Glomerular endothelial cell (primary cell): ENCODE measurements at places on chromosomes 2 and 18. TPM values are rescaled to one million over a fixed set of nuclear protein-coding genes. Genes with fewer than 3 reads are reported as not detected.

DNA sequence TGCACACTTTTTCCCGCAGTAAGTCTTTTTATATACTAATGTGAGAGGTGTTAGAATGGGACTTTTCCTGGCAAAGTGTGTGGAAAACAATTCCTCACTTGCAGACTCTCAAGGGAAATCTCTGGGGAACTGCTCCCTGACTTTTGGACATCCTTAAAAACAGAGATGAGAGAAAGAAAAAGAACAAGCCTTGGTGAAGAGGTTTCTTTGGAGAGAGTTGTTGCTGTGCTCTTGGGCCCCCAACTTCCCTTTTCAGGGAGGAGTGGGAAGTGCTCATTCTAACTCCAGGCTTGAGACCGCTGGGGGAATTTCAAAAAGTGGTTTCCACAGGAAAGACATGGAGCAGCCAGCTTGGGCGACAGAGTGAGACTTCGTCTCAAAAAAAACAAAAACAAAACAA lies 142.6 kb upstream of the SPRED2 start:
- DNase-seq: no peak

DNA sequence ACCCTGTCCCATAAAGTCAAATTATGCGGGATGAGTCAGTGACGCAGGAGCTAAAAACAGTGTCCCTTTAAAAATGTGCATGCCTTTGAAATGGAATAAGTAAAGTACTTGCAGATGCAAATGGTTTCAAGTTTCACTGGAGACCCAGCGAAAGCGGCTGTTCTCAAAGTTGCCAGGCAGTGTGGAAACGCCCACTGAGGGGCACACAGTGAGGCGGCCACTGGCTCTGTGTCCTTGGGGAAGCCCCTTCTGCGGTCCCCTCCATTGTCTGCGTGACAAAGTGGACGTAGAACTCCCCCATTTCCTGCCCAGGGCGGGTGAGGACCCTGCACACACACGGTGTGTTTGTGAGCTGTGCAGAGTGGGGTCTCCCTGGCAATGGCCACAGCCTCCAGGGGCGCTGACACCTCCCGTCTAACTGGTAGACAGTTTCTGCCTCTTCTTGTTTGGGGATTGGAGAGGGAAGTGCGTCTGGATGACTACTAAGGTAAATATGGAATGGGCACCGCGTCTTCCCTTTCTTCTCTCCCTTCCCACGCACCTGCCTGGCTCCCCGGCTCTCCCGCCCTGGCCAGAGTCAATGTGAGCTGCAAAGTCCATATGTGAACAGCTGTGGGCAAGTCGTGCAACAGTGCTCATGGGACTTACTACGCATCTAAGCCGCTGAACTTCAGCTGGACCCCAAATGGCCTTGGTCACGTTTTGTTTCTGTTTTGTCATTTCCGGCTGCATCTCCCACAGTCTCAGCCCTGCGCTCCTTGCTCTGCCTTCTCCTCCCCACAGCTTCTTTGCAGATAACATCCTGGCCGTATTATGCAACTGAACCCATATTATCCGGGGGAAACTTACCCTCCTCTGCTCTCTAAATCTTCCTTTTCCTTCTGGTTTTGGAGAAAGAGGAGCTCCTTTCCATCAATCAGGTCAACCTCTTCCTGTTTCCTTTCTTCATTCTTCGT lies 33.7 kb upstream of the ZNF516 start:
- no peak for DNase-seq

- DNase-seq: no peak
Measured at GRCh38 chr18:24362757-24363156, 34.9 kb downstream of the OSBPL1A start.

Gene C1QL2
- not detected in 2 replicates for total RNA-seq
